ENCODE measurements at places on chromosomes 7 and 10.

DNA sequence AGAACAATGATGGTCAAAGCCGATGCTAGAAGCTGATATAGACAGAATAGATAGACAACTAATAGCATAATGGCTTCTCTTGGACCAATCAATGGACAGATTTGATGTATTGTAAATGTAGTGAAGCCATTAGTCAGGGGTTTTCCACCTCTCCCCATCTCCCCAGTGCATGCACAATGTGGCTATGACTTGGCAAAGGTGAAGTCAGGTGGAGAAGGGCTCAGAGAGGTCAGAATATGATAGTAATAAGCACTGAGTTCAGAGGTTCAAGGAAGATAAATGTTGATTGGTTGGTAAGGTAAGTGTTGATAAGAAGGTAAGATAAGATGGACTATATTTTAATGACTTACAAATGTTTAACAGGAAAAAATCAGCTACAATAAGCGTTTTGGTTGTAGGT, 28.5 kb downstream of the BLNK start:
- DNase-seq: no peak

DNA sequence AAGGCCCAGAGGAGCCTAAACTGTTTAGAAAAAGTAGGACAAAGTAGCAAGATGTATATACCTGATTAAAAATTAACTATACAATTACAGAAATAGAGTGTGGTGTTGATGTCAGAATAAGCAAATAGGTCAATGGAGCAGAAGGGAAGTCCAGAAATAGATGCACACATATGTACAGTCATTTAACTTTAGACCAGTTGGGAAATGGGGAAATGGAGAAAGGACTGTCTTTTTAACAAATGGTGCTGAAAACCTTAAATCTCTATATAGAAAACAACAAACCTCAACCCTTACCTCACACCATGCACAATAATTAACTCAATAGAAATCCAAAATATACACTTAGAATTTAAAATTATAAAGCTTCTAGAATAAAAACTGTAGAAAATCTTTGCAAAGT, 72.2 kb downstream of the CH25H start:
- DNase-seq: no peak

DNA sequence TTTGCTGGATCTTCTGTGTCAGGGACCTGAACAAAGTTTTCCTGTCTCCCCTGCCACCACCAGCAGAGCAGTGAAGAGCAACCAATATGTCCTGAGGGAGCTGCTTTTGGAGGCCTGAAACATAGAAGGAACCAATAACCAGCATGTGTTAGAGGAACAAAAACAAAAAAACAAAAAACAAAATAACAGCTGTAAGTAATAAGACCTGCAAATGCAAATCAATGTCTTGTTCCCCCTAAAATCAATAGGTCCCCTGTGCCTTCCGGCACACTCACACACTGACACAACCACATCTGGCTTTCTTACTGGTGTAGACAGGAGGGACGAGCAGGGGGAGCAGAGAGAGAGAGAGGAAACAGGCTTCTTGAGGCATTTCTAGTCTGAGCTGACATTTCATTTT, 94.1 kb downstream of the NRG3 start:
- DNase-seq: no peak

- no peak for DNase-seq
Observed at GRCh38 chr7:7869036-7869435, 99.6 kb upstream of the GLCCI1 start.

GRCh38 chr10:30691639-30692015, 62.1 kb upstream of the LYZL2 start:
- no peak for DNase-seq

GRCh38 chr10:74077416-74077815, 73.2 kb downstream of the AP3M1 start:
- no peak for DNase-seq

- DNase-seq: no peak
Observed at GRCh38 chr7:137828456-137828855, 18.3 kb downstream of the DGKI start.

DNA sequence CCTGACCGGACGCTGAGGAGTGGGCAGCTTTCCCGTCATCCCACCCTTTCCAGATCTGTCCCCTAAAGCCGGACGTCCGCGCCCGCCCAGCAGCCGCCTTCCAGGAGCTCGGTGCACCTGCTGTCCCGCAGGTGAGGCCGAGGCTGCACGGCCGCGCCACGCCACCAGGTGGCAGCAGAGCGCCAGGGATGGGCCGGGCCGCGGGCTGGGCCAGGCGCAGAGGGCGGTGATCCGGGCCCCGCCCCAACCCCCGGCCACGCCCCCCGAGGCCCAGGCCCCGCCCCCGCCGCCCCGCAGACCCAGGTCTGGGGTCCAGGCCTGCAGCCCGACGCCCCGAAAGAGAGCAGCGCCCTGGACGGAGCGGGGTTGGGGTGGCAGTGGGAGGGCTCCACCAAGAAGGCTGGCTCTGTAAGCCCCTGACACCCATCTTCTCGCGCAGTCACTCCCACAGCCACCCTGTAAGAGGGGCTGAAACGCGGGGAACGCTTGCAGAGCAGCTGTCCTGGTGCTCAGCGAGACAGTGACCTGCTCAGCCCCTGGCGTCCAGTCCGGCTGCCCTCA, 32.2 kb downstream of the FOXL3 start:
- peak; percentile 77 for DNase-seq

DNA sequence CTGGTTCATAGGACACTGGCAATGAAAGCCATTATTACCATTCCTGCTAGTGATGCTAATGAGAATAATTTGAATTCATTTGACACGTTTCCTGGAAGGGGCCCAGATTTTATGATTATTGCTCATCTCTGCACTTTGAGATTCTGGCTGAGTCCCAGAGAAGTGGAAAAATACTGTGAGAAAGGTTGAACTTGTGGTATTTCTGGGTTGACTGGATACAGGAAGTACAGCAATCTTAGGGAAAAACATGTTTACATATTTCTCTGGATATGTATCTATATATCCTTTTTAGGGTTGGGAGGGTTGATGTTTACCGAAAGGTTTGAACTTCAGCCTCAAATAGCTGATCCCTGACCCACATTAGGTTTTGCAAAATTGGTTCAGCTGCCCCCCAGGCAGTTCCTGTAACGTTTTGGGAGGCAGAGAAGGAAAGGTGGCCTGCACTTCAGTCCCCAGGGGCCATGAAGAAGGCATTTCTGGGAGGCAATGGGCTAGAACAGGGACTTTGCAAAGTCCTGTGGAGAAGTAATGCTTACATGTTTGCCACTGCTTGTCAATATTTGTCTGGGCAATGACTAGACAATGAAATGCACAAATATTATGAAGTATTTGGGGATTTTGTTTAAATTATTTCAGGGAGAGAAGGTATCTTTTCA, 253.7 kb upstream of the PITRM1 start:
- DNase-seq: no peak

- no peak for DNase-seq
Observed at GRCh38 chr7:27955011-27955410, 215.0 kb downstream of the TAX1BP1 start.

- peak; percentile 51 for DNase-seq
Observed at GRCh38 chr10:48606530-48607355, 1.9 kb upstream of the ARHGAP22 start.

- DNase-seq: no peak
Observed at GRCh38 chr10:94210440-94211168, 152.1 kb downstream of the NOC3L start.

GRCh38 chr10:14173706-14174594, 156.8 kb downstream of the FRMD4A start:
- no peak for DNase-seq

- DNase-seq: no peak
Observed at GRCh38 chr7:148135116-148135515, 455.4 kb upstream of the C7orf33 start.

GRCh38 chr10:89852872-89853271, 151.5 kb downstream of the KIF20B start:
- no peak for DNase-seq

DNA sequence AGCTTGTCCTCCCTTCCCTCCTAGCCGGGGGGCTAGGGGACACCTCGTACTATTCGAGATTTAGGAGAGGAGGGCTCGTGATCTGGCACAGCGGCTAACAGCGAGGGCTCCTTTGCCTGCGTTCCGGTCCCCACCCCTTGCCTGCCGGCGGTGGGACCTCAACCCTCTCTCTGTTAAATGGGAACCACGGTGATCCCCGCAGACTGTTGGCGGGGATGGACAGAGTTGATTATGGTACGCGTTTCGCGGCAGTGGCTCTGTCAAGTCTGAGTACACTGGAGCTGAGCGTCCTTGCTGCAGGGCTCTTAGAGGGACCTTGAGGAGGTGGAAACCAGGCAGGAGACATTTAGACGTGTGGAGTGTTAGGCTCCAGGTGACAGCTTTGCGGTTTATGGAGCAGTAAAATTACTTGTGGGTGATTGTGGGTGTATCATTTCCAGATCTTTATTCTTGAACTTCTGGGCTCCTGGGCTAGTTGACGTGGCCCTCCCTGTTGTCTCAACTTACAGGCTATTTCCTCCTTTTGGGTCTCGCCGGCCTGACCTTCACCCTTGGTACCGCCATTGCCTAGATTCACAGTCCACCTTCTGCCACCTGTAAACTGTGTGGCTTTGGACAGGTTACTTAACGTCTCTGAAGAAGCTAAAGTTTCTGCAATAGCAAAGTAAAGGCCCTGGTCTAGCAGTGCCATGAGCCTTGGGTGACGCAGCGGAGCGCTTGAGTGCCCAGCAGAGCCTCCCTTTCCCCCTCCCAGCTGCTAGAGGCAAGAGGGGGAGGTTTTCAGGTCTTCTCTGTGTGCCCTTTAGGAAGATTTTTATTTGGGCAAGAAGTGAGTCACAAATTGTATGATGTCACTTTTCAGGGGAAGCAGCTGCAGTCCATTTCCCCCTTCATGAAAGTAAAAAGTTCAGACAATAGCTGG, 739 bp downstream of the CASP7 start:
- peak; percentile 61 for DNase-seq

GRCh38 chr10:18203471-18203870, 63.2 kb downstream of the CACNB2 start:
- DNase-seq: no peak

GRCh38 chr10:4677296-4678021, 148.5 kb upstream of the AKR1E2 start:
- DNase-seq: no peak

DNA sequence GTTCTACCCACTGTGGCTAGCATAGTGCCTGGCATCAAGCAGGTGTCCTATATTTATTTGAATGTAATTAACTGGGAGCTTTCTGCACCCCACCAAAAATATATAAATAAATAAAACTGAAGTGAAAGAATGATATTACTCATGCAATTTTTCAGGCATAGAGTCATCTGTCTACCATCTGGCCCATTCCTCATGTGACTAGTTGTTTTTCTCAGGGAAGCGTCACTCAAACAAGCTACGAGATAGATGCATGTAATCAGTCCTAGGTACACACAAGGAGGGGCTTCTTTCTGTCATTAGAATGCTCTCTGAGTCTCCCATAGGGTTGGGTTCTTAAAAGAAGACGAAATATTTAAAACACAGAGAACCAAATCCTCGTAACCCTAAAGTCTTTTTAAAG, 255.5 kb upstream of the KMT2E start:
- no peak for DNase-seq

- no peak for DNase-seq
Observed at GRCh38 chr7:3469641-3470040, 168.6 kb downstream of the SDK1 start.

DNA sequence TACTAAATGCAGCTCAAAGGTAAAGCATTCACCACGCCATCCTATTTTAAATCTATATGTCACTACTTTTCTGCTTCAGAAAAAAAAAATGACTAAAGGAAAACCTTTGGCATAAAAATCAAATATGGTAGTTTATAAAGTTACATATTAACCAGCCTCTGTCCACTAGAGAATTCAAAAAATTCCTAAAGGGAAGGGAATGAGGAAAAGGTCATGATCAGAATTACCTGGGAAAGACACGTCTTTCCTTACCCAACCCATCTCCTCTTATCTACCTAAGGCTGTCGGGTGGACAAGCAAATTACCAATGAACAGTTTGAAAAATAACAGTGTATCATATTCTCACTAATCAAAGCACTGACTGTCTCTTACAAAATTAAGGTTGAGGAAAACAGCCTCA, 100.7 kb upstream of the TMEM106B start:
- DNase-seq: no peak

GRCh38 chr7:1427064-1427657, 32.1 kb downstream of the MICALL2 start:
- DNase-seq: no peak

GRCh38 chr10:84138478-84139125, 707 bp upstream of the GHITM start:
- DNase-seq: peak; percentile 21

DNA sequence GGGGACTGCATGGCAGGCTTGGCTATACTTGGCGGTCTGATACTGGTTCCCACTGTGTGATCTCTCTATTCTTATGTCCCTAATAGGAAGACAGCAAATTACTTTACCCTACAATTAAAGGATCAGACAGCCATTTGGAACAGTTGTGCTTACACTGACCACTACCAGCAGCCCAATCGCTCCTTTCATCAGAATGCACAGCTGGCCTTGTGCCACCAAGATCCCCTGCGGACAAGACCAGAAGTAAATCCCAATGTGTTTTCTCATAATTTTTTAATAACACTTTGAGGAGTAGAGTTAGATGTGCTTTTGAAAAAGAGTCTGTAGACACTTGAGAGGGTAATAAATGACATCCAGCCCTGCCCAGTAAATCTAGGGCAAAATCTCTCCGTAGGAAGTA, 297.2 kb upstream of the ZNF32 start:
- DNase-seq: no peak

GRCh38 chr7:95213809-95214492, 110.4 kb downstream of the PON1 start:
- DNase-seq: no peak

GRCh38 chr7:55508221-55509011, 63.9 kb downstream of the VOPP1 start:
- DNase-seq: no peak

DNA sequence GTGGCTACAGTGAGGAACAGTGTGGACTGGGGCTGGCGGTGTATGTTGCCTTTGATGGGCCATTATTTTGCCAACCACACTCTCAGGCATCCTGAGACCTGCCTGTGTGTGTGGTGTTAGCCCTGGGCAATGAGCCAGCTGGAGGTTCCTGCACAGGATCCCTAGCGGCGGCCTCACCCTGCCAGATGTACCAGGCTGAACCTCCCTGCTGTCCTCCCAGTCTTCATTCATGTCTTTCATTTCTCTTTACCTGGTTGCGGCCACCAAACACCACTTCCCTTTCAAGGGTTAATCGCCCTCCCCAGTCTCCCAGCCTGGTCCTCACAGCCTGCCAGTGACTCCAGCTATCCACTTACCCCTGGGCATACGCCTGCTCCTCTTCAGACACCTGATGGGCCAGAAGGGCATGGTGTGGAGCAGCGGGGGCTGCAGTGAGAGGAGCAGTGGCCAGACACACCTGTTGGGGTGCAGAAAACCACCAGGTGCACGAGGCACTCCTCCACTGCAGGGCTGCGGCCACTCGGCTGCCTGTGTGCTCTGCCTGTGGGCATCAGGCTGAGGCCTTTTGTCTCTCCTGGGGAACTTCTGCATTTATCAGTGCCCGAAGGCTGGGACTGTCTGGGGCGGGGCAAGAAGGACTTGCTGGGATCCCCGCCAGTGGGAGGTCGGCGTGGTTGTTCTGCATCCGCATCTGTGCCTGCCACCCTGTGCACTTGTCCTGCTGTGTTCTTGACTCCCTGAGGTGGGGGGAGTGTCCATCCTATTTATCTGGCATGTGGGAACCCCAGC, 111.6 kb downstream of the ARHGAP22 start:
- DNase-seq: peak; percentile 24

- no peak for DNase-seq
Observed at GRCh38 chr7:158284121-158284520, 303.5 kb downstream of the PTPRN2 start.

All from CD4-positive, alpha-beta T cell treated with Interferon gamma for 1 hour (primary cell).